IMR-90 (cell line): ENCODE measurements at places on chromosomes 16 and 17. TPM values are rescaled to one million over a fixed set of nuclear protein-coding genes. Genes with fewer than 3 reads are reported as not detected.

- no peak for DNase-seq
Measured at GRCh38 chr16:77790009-77790372, 1.6 kb downstream of the VAT1L start.

GRCh38 chr17:44765965-44766364 lies 7.2 kb downstream of the ADAM11 start:
- DNase-seq: no peak

DNA sequence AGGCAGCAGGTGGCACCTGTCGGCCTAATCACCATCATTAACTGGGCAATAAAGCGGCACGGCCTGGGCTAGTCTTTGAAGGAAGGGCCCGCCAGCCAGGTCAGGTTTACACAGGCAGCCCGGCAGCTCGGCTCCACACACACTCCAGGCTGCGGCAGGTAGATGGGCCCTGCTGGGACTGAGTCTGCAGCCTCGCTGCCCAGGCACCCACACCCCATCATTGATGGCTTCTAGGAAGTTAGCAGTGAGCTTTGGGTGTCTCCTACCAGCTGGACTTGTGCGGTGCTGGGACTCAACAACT lies 6.8 kb upstream of the FOXN1 start:
- DNase-seq: no peak

- no peak for DNase-seq
Measured at GRCh38 chr16:87602001-87602775, at the start of gene JPH3. Gene JPH3 (plus strand): TSS chr16:87602508. CDS start chr16:87603147, 639 bp downstream.

IRF8 gene
- not detected in 2 replicates for total RNA-seq

C16orf95 gene
- 1.9 and 2.0 TPM in 2 replicates for total RNA-seq

TRPV2 gene
- total RNA-seq: 27.2 and 30.8 TPM in 2 replicates
